ENCODE measurements at places on chromosomes 2 and 18.
A peak's percentile ranks its signal among the peaks of the same experiment; 100 is the strongest.

DNA sequence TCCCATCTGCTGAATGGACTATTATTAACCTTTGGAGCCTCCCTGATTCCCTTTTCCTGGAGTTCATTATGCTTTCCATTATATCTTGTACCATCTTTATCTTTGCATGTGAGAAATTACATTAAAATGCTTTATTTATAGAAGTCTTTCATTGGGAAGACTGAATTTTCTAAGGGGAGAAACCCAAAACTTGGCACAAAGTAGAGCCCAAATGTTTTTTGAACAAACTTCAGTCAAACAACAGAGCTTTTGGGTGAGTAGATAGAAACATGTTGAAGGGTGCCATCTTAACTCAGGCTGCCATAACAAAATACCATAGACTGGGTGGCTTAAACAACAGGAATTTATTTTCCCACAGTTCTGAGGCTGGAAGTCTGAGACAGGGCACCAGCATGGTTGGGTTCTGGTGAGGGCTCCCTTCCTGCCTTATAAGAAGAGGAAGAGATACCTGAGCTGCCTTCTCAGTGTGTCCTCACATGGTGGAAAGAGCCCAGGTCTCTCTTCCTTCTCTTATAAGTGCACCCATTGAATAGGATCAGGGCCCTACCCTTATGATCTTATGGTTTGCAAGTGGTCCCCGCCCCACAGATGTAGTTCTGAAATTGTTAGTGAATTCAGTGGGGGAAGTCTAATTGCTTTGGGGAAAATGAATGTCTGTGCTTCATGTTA, 19.2 kb downstream of the RALB start:
- no peak for DNase-seq

DNA sequence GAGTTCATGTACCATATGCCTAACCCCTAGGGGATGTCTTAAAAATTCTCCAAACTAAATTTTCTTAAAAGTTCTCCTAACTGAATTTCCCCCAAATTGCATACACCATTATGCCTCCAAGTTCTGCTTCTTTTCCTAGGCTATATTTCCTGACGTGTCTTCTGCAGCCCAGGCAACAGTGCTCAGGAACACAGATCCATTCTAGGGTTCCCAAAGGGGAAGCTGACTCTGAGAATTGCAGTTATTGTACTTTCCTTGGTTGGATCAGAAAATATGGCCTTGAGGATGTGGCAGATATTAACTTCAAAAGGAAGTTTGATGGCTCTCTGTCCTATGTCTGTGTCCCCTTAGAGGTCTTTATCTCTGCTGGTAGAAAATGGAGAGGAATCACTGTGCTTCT, 124.3 kb downstream of the TMEM17 start:
- DNase-seq: no peak

DNA sequence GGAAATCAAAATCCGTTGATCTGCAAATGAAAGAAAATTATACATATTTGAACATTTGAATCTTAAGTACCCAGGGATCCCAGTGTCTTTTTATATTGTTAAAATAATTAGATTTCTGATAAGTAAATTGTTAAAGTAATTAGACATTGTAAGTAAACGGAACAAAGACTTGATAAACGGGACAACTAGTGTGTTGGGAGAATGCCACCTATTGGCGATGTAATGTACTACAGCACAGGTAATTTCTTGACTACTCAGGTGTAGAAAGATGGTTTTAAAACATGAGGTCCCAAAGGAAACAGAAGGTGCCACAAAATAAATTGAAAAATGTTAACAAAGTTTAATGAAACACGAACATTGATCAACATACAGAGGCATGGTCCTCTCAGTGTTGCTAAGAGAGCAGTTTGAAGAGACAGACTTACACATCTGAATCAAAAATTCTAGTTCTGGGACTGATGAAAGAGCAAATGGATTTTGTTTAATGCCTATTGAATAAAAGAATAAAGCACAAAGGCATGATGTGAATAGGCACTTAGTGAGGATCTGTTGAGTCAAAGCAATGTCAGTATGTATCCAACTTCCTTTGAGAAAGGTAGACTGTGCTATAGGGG, 103.4 kb upstream of the RASGRP3 start:
- no peak for DNase-seq

DNA sequence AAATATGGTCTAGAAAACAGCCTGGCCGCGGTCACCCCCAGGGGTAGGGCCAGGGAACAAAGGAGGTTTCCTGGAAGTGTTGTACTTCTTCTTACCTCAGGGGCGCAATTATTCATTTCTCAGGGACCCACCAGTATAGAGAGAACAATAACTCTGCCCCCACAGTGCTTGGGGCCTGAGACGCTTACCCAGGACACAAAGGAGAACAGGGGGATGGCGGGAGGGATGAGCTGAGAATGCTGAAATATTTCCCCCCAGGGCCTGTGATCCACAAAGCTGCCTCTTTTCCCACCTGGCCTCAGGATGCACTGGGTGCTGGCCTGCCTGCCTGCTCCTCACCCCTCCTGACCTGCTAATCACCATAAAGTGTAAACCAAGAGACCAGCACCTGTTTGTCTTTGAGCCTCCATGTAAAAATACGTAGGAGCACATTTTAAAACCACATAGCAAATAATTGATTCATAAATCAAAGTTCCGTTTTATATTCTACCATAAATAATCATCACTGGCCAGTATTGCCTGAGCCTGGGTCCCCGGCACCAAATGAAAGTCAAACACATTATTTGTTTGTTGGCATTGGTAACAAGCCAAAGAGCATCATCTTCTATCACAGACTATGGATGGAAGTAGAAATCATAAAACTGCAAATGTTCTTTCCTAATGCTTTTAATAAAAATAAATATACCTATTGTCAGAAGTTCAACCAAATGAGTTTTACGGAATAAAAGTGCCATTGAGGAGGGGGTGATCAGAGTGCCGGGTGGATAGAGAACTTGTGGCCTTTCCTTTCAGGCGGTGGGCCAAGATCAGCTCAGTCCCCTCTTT, 67.3 kb upstream of the RMDN2 start:
- no peak for DNase-seq

- DNase-seq: no peak
Observed at GRCh38 chr2:240457223-240458043, 22.0 kb downstream of the GPC1 start.

- DNase-seq: no peak
Observed at GRCh38 chr2:165582863-165583506, 113.5 kb downstream of the CSRNP3 start.

GRCh38 chr18:37282386-37283037, 283.1 kb downstream of the CELF4 start:
- no peak for DNase-seq

DNA sequence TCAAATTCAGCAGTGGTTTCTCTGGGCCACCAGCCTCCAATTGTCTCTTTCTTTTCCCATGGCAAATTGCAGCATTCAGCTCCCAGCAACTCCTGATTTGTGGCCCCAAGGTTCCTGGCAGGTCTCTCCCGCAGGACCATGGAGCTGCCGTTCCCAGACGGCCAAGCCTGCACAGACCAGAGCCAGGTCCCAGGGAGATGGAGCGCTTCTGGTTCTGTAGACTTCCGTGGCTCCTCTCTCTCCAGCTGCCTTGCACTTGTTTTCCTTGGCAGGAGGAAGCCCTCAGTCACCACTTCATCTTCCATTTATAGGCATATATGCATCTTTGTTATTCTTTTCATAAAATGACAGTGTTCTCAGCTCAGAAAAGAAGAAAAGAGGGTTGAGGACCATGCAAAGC, 21.7 kb downstream of the TNP1 start:
- no peak for DNase-seq

DNA sequence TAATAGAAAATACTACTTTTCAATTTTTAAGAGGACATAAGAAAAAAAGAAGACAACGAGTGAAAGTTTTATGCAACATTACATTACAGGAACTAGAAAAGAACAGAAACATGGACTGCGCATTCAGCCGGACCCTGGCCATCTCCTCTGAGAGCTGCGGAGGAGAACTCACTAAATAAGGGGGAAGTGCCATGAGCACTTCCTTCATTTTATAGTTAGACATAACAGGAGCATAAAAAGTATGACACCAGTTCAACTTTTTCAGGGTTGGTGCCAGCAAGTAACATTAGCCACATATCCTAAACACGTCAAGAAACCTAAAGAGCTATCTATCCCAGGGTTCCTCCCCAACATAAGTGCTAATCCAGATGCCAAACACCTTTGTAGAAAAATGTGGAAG, 78.0 kb upstream of the SERTAD2 start:
- DNase-seq: peak; percentile 29

- no peak for DNase-seq
Observed at GRCh38 chr2:130341562-130342019, 1.1 kb upstream of the IMP4 start.

DNA sequence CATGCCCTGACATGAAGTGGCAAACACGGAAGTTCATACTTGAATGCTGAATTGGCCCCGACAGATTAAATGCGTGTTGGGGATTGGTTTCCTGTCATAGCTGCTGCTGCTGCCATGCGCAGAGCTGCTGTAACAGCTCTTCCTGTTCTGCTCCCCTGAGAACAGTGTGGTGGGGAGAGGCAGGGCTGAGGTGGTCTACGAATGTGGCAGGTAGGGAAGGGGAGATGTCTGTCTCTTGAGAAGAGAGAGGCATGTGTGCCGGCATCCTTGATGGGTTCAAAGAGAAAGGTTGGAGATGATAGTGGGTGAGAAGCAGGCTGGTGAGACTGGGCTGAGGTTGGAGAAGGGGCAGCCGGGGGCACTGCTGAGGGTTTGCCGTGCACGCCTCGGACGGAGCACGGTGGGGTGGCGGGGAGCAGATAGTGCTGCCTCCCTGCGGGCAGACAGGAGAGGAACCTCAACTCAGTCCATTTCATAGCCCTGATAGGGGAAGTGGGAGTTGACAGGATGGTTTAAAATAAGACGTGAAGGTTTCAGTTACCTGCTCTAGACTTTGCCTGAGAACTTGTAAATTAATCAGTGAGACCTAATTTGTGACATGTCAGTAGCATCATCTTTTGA, 46.1 kb downstream of the TMEM185B start:
- DNase-seq: peak; percentile 85

GRCh38 chr2:141848191-141848590, 282.6 kb downstream of the LRP1B start:
- DNase-seq: no peak

DNA sequence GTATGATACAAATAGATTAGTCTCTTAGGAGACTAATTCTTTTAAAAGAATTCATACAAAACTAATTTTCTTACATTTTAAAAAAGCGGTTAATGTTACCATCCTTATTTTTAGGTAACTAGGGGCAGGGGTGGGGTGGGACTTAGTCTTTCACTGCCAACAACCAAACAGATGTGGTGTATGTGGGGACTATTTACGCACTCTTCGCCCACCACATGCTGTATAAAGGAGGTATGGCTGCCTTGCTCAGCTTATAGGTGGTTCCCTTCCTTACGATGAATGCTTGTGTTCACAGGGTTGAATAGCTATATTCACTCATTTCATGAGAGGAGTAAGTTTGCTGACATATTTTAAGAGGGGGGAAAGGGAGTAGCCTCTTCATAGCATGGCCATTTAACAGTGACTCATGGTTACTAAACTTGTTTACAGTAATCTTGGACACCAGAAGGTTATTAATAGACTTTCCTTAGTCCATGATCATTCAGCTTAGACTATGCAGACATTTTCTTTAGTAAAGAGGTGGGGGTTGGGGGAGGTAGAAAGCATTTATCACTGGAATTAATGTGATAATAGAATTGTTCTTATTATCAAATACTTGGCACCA, 61.8 kb downstream of the CAB39 start:
- no peak for DNase-seq

GRCh38 chr18:4960578-4960977, 236.5 kb downstream of the AKAIN1 start:
- DNase-seq: no peak

DNA sequence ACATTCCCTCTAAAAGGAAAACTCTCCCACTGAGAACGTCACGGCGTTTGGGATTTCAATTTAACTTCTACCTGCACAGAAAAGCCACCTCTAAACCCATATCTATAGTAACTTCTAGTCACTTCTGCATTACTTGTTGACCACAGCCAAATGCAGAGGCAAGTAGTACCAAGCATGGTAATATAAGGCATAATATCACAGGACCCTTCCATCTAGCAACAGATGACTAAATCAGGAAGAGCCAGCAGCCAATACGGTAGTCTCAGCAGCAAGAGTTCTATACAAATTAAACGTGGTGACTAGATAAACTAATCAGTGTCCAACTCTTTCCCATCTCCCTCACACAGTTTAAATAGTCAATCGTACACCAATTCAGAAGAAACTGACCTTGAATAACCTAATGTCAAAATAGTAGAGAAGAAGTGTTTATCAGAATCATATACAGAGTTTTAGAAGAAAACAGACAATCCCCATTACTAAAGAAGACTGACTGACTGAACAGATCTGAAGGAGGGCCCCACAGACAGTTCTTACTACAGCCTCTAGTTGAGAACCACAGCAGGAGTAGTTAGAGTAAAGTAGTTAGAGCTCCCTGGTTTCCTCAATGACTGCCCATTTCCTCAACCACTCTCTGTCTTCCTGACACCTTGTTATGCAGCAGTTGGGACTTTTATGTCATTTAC, 30.0 kb downstream of the MEMO1 start:
- peak; percentile 30 for DNase-seq

DNA sequence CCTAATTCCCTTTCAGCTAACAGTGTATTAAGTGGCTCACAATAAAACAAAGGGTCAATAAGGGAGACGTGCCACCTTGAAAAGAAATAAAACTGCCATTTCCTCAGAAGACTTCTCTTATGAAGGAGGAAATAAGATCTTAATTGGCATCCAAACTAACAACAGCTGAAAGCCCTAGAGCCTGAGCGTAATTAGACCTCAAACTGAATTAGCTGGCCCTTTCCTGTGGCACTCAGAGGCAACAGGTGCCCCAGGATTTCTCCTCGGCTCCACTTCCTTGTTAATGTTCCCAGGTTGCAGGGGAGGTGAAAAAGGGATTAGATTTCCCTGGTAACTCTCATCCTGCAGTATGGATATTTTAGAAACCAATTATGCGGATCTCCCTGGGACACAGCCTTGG, 804.3 kb downstream of the DCDC2C start:
- DNase-seq: no peak

- DNase-seq: no peak
Observed at GRCh38 chr2:113842919-113843736, 46.8 kb upstream of the ACTR3 start.

DNA sequence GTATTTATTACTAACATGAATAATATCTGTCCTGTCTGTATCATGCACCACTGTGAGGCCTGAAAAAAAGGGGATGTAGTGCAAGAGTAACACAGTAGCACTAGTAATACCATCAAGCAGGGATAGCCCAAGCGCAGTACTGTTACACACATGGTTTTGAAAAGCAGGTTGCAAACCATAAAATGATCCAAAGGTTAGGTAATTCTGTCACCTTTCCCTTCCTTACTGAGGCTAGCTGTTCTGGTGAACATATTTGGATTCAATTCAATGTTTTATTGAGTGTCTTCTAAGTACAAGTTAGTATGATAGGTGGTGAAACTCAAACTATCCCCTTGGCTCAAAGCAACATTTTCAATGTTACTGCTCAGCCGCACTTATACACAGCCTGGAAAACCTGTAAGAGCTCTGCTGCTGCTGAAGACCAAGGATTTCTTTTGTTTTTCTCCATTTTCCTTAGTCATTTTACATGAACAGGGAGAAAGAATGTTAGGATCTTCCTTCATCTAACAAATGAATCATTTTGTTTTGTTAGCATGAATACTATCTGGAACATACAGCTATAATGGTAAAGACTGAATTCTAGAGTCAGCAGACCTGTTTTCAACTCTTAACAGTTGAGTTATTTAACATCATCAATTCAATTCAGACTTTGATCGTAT, 102.5 kb upstream of the ITPRID2 start:
- DNase-seq: no peak

- no peak for DNase-seq
Observed at GRCh38 chr2:222136106-222136630, 162.6 kb downstream of the PAX3 start.

- DNase-seq: no peak
Observed at GRCh38 chr2:138059487-138060300, 95.4 kb downstream of the HNMT start.
